NCI-H1694 treated with DMSO at 0.1 percent for 48 hours (cell line): ENCODE measurements at places on chromosomes 11 and 22.

GRCh38 chr11:86175626-86176025 lies 68.9 kb upstream of the EED start:
- DNase-seq: no peak

DNA sequence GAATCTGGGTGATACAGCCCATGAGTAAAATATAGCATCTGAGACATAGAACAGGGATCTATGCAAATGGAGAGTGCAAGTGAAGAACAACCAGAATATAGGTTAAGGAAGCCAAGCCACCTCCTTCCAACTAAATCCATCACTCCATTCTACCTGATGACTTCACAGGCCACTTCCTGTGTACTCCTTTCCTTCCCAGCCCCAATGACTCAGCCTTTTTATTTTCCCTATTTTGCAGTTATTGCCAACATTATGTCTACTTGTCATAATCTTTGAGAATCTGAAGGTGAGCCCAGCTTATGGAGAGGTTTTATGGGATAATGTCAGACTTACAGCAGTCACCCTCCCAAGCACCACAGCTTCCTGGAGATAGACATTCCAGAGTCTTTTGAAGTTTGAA lies 1.4 kb upstream of the OR52M1 start:
- DNase-seq: no peak

- no peak for DNase-seq
Observed at GRCh38 chr11:129905402-129905801, 10.0 kb upstream of the NFRKB start.

DNA sequence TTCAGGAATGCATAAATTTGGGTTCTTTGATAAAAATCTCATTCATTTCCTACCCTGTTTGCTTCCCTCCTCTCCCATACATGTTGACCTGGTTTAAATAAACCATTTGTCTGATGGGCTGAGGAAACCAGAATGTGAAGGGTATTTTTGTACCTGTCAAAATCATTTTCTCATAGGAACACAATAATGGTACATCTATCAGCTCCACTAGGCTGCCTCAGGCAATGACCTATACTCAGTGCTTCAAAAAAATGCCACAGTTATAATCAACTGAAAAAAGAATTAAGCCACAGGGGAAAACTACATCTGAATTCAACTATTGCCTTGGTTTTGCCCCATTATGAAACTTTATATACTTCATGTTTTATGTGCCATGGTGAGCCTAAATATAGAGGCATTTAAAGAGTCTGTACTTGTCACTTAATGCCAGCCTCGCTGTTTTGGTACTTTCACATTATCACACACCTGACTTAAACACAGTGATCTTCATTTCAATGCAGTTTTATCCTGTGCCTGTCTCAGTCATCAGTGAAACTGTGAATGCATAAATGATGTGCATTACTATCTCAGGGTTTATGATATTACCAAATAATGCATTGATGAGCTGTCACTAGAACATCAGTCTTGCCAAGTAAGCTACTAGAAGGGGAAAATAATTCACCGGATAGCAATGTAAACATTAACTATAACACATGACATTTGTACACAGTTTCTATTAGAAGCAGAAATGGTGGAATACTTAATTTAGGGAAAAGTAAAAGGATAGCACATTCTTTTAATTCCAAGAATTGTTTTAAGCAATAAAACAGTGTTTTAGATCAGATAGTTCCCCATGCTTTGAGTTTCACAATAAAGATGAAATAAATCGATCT lies 92.7 kb downstream of the MSANTD4 start:
- DNase-seq: no peak

DNA sequence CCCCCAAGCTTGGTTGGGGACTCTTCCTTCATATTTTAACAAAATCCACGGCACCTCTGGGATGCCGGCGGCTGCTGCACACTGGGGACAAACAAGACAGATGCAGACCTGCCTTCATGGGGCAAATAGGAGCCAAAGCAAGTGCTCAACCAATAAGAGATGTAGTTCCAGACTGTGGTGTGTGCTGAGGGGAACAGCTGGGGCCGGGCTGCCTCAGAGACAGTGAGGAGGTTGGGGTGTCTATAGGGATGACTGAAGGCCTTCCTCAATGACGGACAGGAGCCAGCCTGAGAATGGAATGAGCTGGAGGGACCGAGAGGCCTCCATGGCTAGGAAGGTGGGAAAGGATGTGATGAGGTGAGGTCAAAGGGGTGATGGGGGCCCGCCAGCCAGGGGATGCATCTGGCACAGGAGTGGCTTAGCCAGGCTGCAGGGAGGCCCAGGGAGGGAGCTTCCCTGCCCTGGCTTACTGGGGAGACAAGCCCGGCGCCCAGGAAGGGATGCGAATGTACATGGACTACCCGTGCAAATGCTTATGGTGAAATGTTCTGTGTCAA lies 10.3 kb upstream of the CTSD start:
- no peak for DNase-seq

GRCh38 chr22:37428649-37429586 lies 1.6 kb upstream of the ELFN2 start:
- DNase-seq: peak; percentile 53
